Central memory CD4-positive, alpha-beta T cell (primary cell): ENCODE measurements at places on chromosomes 12 and 14.

DNA sequence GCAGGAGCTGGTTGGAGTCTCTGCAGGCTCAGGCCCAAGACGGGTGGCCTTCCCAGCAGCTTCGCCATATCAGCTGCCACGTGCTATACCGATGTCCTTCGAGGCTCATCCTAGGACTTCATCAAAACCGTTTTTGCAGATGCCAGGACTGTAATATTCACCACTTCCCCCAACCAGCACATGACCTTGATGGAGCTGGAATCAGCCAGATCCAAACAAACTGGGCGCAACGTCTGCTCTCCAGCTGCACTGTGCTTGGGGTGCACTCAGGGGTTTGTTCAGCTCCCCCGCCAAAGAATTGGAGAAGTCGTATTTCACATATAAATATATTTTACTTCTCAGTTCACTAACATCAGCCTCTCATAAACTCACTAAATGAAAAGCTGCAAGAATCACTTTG lies 149.5 kb upstream of the DIO3 start:
- no peak for DNase-seq

DNA sequence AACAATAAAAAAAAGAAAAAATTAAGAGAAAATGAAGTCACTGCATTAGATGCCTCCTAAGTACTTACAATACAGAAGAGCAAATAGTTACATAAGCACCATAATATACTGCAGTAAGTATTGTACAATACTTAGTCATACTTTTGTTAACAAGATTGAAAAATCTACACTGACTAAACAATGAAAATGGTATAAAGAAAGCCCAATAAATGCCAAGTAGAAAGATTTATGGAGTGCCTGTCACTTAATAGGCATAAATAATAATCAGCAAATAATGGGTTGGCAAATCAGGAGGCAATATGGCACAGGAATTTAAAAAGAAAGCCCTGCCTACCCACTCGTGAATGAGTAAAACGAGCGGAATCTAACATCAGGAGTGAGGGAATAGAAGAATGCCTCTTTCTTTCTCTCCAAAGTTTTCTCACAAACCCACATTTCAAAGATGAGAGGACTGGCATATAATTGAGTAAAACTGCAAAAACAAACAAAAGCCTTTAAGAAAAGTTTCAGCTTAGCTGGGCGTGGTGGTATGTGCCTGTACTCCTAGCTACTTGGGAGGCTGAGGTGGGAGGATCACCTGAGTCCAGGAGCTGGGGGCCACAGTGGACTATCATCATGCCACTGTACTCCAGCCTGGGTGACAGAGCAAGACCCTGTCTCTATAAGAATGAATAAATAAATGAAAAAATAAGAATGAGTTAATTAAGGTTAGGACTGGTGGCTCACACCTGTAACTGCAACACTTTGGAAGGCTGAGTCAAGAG lies 36.1 kb downstream of the CRY1 start:
- no peak for DNase-seq

- DNase-seq, result no peak
Measured at GRCh38 chr12:102120886-102121285, 903 bp downstream of the PARPBP start.

DNA sequence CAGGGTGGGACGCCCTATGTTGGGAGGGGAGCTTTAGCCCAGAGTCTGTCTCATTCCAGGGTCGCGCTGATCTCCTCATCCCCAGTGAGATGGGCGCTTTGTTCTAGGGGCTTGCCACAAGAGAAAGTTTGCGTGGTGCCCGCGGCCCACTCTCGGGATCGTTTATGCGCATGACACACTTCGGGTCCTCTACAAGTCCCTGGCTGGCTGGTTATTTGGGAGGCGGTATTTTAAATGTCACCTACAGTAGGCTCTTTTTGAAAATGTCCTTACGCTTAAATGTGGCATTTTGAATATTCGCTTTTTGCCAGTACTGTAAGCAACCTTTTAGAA lies 541 bp downstream of the GOLT1B start:
- DNase-seq, result peak; percentile 26

- DNase-seq, result no peak
Measured at GRCh38 chr12:39792938-39793337, 173.3 kb upstream of the ABCD2 start.

GRCh38 chr12:12097891-12098690 lies 27.4 kb downstream of the BCL2L14 start:
- no peak for DNase-seq

GRCh38 chr14:71852181-71852580 lies 80.0 kb upstream of the RGS6 start:
- no peak for DNase-seq
